Smooth muscle cell of the brain vasculature (primary cell): ENCODE measurements at places on chromosomes 7 and 10.

- DNase-seq: no peak
Measured at GRCh38 chr7:102985176-102985783, 72.5 kb downstream of the LRRC17 start.

GRCh38 chr10:79270466-79271246 is 76.6 kb upstream of the PPIF start:
- no peak for DNase-seq

- no peak for DNase-seq
Measured at GRCh38 chr7:132214452-132214851, 361.8 kb downstream of the PLXNA4 start.

- no peak for DNase-seq
Measured at GRCh38 chr7:114689406-114689805, 232.5 kb upstream of the MDFIC start.

- DNase-seq: no peak
Measured at GRCh38 chr10:35685402-35685801, 43.3 kb upstream of the FZD8 start.

DNA sequence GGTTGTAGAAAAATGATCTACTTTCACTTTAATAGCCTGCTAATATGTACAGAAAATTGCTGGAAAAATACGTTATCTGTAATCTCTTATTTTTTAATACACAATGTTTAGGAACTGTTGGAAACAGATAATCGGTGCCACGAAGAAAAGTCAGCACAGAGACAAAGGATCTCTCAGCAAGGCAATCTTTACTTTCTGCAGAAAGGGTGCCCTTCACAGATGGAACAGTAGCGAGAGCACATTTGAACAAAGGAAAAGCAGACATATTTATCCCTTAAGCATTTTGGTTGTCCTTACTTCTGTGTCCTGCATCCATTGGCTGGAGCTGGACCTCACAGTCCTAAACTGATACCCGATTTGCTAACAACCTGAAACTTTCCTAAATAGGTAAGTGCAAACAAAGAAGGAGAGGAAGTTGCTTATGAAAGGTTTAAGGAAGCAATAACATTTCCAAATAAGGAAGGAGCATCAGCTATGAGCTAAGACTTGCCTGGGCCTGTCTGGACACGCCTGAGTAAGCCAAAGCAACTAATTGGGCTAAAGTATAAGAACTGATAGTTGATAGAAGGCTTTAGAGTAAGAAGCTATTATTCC is 640.0 kb downstream of the SH2D4B start:
- no peak for DNase-seq

DNA sequence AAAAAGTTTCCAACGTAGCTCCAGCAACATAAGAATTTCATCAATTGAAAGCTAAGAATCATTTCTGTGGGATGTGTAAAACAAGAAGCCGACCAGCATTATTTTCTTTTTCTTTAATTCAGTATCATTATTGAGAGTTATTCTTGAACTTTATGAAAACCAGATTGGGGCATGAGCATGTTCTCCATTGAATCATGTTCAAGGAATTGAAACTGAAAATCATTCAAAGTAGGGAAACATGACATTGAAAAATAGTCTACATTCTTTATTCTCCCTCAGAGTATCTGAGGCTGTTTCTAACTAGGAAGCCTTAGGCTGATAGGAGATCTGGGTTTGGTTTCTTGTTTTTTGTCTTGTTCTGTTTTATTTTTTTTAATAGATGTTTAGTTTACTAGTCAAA is 253.7 kb downstream of the DYNC1I1 start:
- no peak for DNase-seq

DNA sequence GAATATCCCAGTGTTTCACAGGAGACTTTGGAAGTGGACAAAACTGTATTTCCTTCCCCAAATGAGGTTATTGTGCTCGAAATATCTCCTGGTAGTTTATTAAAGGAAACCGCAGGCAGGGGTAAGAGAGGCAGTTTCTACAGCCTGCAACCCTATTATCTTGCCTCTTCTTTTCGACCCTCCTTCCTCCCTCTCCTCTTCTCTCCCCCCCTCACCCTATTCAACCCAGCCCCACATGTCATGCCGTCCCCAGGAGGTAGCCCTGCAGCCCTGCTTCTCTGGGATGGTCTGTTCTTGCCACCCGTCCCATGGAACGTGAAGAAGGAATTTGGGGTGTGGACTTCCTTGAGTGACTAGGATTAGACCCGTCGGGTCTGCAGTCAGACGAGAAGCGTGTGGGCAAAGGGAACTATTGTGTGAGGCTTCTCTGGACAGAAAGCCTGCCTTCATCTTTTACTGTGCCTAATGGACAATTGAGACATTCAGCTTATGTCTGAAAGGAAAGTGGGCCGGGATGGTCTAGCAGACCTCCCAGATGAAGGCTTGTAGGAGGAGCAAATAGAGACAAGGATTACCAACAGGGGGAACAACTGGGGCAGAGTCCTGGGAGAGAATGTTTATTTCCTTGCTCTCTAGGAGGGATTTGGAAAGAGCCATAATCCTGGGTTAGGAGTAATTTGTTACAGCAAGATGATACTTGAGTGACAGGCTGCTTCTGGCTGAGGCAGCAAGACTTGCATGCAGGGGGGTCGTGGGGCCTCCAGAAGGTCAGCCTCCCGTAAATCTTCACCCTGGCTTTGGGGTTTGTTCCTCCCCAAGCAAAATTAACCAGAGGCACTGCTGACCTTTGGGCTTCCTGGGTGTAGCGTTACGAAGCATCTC is 77.8 kb downstream of the TCF7L2 start:
- DNase-seq: peak; percentile 47

DNA sequence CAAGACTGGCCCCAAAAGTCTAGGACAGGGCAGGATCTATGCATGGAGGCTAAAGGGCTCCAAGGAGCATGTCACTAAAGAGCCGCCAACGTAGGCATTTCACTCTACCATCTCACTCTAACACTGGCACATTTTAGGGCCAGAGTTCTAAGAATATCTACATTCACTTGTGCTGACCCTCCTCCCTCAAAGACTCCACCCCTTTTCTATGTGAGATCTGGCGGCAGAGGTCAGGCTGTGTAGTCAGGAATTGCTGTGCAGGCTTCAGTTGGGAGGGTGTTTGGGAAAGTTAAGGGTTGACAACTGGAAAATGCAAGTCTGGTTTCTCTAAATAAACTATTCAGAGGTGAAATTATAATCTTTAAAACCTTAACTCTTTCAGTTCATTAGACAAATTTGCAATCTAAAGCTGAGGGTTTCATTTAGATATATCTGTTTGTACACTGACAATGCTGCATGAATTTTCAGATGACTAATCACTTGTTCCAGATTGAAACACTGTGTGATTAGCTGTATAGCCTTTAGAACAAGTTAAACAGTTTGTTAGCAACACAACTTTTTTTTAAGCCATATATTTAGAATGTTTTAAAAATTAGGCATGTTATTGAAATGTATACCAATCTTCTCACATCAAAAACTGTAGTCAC is 18.2 kb downstream of the LMOD2 start:
- no peak for DNase-seq

DNA sequence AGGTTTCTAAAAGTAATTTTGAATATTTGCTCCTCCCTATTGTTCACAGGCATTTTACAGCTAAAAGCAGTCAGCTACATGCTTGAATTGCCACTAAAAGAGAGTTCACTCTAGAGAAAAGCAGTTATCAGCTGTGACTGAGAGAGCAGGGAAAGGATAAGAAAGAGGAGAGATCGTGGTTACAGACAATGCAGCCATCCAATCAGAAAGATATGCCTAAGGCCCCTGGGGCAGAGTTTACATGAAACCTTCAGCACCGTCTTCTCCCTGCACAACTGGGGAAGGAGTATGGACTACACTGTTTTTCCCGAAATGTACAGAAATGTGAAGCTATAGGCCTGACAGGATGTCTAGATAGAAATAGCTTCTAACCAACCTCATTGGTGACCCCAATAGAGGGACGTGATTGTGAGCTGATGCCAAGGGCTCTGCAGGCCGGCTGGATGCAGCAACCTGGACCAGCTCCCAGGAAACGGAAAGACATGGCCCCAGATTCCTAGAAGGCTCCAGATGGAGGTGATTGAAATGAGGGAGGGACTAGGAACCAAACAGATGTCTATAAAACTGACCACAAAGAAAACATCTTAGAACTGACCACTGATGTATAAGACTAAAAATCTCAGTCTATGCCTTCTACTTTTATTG is 3.2 kb upstream of the VSTM4 start:
- DNase-seq: no peak

DNA sequence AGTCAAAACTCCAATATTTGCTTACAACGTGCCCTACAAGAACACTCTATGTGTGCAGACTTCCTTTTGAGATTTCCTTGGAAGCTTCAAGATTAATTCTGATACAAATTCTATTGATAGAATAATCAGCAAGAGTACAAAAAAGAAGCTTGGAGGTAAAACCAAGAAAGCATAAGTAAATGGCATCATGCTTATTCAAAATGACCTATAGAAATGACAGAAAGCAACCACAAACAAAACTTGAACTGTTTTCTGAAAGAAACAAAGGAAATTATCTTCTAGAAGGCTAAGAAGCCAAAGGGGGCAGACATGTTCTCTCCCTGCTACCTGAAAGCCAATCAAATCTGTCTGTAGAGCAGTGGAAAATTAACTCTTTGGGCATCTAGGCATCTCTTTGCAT is 73.0 kb downstream of the CTNNA3 start:
- DNase-seq: no peak

DNA sequence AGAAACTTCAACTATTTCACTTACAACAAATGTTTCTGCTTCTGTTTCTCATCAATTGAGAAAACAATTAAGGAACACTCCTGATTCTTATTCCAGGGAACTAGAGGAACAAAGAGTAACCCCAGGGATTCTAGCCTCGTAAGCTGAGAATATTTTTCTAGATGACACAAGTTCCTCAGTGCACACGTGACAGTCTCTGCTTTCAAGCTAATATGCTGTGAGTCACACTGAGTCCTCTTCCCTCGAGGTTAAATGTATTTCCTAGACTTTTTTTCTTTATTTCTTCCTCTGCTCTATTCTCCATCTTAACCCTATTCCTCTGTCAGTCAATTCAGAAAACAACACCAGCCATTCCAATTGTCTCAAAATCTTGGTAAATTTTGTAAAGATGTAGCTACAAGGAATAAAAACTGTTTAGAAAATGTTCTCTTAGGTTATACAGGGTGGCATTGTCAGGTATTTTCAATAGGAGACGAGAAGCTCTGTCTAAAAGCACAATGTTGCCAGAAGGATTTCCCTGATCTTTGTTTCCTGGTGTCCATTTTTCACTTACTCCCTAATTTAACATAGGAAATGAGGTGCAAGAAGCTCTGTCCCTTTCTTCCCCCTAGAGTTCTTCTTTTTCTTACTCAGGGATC is 5.8 kb upstream of the C1GALT1 start:
- DNase-seq: peak; percentile 77

GRCh38 chr7:5359344-5359743 is 64.3 kb downstream of the TNRC18 start:
- DNase-seq: no peak

DNA sequence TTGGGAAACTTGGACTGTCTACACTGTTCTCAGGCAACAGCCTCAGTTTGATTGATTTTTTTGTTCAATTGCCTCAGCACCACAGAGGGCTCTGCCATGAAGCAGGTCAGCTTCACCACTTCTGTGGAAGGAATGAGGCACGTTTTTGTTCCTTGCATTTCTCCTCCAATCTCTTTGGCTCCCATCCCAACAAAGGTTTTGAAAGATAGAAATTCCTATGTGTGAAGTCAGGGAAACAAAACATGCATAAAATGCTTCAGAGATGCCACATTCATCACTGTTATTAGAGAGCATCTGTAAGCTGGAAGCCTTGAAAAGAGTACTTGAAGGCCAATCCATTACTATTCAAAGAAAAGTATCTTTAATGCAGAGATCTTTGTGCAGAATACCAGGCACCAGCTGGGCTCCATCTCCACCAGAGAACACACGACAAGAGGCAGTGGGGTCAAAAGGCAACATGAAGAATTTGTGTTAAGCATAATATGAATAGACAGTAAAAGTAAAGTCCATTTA is 249.1 kb upstream of the LYZL1 start:
- no peak for DNase-seq

GRCh38 chr7:157964016-157964415 is 623.6 kb downstream of the PTPRN2 start:
- DNase-seq: no peak

- DNase-seq: no peak
Measured at GRCh38 chr7:151624246-151624928, 104.7 kb upstream of the RHEB start.

DNA sequence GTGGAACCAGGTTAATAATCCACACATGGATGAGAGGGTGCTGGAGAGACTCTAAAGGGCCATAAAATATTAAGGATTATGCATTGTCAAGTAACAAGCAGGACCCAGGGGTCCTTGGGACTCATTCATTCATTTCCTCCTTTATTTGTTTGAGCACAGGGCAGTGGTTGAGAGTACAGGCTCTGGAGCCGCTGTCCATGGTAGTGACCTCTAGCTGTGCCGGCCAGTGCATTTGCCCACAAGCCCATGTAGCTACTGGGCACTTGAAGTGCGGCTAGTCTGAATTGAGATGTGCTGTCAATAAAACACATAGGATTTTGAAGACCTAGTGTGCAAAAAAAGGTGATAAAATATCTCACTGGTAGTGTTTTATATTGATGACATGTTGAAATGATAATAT is 137.6 kb downstream of the C10orf105 start:
- no peak for DNase-seq

DNA sequence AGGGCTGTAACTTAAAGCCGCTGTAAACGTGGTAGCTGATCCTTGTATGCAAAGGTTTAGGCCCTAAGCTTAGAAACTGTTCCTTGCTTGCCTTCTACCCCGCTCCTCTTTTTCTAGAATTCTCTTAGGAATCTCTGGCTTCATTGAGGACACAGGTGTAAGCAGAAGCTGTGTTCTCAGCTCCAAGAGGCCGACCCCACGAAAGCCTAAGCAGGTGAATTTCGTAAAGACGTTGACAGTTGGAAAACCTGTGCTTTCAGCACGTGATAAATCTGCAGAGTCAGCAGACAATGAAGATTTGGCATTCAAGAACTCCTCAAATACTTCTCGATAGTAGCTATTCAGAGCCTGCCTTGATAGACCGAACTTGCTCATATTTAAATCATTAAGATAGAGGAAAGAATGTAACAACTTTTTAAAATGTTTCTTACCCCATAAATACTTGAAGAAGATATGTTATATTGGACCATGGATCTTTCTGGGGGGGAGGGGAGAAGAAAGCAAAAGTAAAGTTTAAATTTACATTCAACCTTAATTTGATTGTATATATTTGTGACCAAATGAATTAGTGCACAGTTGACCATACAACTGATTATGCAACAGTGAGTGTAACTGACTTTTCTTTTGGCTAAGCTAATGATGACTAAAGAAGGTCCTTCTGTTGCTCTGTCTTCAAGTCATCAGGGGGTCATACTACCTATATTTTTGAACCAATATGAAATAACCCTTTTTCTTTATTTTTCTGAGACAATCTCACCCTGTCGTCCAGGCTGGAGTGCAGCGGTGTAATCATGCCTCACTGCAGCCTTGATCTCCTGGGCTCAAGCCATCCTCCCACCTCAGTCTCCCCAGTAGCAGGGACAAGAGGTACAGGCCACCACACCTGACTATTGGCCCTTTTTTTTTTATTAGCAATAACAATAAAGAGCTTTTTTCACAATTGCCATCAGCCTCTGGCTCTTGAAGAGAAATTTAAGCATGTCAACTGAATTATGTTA is 1.2 kb upstream of the GDI2 start:
- no peak for DNase-seq

GRCh38 chr10:15457382-15457781 is 86.3 kb upstream of the FAM171A1 start:
- no peak for DNase-seq
